ENCODE measurements at places on chromosomes 6 and 20.

- DNase-seq: no peak
These were observed 72.1 kb upstream of the ISM1 start for GRCh38 chr20:13148961-13149360.

- DNase-seq: no peak
These were observed 114.1 kb downstream of the SMOC2 start for GRCh38 chr6:168554898-168555617.

GRCh38 chr6:85015396-85015990 is 251.1 kb upstream of the TBX18 start:
- DNase-seq: no peak

- no peak for DNase-seq
These were observed 98.4 kb downstream of the DLGAP4 start for GRCh38 chr20:36404435-36404978.

DNA sequence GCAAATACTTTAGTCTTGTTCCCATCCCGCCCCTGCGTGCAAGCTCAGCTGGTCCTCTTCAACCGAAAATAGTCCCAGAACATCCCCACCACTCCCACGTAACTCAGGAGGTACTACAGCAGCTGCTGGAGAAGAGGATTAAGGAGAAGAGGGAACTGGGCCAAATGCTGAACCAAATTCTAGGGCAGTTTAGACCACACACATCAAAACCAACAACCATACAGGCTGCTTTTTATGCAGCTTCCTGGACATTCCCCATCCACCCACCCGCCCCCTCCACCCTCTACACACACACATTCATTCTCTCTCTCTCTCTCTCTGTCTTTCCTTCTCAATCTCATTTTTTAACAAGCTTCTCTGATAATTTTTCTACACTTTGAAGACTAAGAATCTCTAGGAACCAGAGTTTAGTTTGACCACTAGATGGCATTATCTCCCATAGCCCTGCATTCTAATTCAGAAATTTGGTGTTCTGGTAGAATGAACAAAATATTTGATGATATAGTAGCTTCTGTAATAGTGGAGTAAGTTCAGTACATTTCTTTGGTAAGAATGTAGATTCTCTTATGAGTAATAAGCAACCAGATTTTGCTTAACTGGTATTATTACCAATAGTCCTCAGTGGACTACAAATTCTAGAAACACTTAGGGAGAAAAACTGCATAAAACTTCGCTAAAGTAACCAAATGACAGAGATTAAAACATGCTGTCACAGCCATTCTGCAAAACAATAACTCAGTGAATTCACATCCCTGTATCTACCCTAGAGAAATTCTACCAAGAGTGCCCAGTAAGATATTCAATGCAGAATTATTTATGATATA is 52.1 kb upstream of the BEND6 start:
- peak; percentile 40 for DNase-seq
